CD8-positive, alpha-beta T cell (primary cell): ENCODE measurements at places on chromosomes 4 and X. TPM values are rescaled to one million over a fixed set of nuclear protein-coding genes. Genes with fewer than 3 reads are reported as not detected.

DNA sequence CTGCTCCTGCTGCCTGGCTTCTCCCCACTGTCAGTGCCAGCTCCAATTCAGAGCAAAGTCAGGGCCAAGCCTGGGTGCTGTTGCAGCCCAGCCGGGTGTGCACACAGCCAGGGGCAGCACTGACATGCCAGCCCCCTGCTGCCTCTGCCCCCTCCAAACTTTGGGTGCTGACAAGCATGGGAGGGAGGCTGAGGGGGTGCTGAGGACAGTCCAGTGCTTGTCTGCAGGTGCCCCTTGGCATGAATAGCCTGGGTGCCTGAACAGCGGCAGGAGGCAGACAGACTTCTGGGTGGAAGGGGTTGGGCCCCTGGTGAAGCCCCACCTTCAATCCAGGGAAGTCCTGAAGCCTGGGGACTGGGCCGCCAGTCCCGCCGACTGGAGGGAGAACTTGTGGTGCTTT is 31.2 kb upstream of the PAGE1 start:
- no peak for DNase-seq

- DNase-seq, result no peak
These were observed 66.4 kb upstream of the GPR174 start for GRCh38 chrX:79078114-79078513.

Gene BANK1
- 1.1 TPM for total RNA-seq

Gene KLKB1
- 0.35 TPM for total RNA-seq

Gene OPRPN
- total RNA-seq, result not detected

DNA sequence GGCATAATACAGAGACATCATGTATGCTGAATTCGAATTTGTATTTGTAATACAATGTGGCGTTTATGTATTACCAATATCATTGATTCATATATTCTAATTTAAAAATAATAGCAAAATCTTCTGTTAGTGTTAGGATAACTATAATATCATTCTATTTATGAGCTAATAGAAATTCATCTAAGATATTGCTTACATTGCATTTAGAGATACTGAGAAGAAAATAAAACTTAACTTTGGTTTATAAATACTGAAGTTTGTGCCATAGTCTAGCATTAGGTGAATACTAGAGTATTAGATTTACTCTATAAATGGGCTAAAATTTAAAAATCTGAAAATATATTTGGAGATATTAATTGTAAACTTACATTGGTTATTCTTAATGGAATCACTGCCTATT is 1590.6 kb downstream of the PCDH18 start:
- DNase-seq, result no peak

GRCh38 chr4:98448908-98449307 is 187.7 kb downstream of the RAP1GDS1 start:
- peak; percentile 59 for DNase-seq

- DNase-seq, result no peak
These were observed 88.3 kb downstream of the SLC34A2 start for GRCh38 chr4:25743971-25744370.

DNA sequence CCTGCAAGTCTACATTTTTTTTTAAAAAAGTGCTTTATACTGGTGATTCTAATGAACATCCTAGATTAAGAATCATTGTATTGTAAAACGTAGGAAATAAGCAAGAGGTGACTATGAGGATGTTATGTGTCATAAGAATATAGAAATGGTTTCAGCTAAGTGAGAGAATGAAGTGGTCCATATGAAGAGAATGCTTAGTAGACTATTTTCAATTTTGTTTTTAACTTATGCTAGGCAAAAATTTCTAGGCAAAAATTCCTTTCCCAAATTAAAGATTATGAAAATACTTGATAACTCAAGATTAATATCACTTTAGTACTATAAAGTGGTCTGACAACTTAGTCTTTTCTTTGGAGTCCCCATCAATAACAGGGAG is 825 bp downstream of the DYNLT3 start:
- DNase-seq, result no peak

DNA sequence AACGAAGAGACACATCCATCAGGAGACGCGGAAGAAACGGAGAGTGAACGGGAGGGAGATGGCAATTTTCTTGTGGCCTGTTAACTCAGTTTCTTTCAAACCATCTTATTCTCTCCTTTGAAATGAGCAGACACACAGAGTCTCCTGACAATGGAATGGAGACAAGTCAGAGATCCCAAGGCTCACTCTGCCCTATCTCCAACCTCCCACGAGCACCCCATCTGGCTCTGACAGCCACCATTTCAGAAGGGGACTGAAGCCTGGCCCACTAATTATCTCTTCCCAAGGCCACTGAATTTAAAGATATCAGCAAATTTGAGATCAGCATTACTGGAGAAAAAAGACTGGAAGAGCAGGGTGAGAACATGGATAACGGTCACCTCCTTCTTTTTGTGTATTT is 215.6 kb downstream of the DHX15 start:
- no peak for DNase-seq

DNA sequence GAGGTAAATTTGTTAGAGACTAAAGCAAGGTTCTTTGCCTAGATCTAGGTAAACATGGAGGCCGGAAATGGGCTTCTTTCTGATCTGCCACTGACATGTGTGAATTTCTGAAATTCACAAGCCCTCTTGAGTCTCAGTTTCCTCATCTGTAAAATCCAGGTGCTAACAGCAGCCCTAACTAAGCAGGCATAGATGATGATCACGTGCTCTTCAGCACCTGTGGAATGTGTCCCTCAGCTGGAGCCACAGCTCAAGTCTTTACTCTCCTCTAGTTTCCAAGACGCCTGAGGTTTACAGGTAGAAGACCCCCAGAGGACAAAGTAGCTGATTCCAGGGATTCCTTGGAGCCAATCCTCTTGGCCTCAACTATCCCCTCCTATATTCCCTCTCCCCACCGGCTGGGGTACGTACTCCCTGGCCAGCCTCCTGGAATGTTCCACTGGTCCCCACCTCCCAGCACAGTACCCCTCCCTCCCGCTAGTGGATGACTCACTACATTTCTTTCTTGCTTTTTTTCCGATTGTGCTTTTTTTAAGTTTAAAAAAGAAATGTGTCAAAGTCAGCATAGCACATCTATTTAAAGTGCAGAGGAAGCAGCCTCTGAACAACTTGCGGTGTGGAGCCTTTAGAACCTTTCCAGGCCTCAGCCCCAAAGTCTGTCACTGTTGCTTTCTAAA is 98.4 kb downstream of the PHKA2 start:
- DNase-seq, result peak; percentile 2

Gene RTL9
- not detected for total RNA-seq

Gene TRMT10A
- total RNA-seq, result 1.5 TPM

Gene POU4F2
- not detected for total RNA-seq

Gene SMIM31
- total RNA-seq, result not detected

GRCh38 chr4:52111995-52112394 is 60.9 kb downstream of the SPATA18 start:
- no peak for DNase-seq

GRCh38 chr4:115229873-115230272 is 116.5 kb upstream of the NDST4 start:
- DNase-seq, result no peak

- DNase-seq, result no peak
These were observed 27.6 kb downstream of the ADGRG2 start for GRCh38 chrX:19094654-19095053.

DNA sequence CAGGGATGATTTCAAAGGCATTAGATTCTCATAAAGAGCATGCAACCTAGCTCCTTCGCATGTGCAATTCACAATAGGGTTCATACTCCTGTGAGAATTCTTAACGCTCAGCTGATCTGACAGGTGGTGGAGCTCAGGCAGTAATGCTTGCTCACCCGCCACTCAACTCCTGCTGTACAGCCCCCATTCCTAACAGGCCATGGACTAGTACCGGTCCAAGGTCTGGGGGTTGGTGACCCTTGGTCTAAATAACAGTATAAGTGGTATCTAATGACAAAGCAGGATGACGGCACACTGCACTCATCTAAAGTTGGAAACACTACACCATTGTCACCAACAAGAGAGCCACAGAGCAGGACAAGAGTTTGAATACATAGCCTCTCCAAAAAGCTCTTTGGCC is 28.5 kb downstream of the ADGRA3 start:
- no peak for DNase-seq

Gene UNC5C
- not detected for total RNA-seq

Gene PLS3
- total RNA-seq, result not detected

Gene PHKA2
- total RNA-seq, result 26.2 TPM

- no peak for DNase-seq
These were observed 1958.6 kb downstream of the C4orf33 start for GRCh38 chr4:131054489-131055019.

Gene POLR2B
- 78.4 TPM for total RNA-seq

- no peak for DNase-seq
These were observed 45.3 kb downstream of the SHOX start for GRCh38 chrX:675955-676295.

- DNase-seq, result no peak
These were observed 16.5 kb downstream of the ENPP6 start for GRCh38 chr4:184201179-184201578.

Gene KCND1
- total RNA-seq, result 3.0 TPM

DNA sequence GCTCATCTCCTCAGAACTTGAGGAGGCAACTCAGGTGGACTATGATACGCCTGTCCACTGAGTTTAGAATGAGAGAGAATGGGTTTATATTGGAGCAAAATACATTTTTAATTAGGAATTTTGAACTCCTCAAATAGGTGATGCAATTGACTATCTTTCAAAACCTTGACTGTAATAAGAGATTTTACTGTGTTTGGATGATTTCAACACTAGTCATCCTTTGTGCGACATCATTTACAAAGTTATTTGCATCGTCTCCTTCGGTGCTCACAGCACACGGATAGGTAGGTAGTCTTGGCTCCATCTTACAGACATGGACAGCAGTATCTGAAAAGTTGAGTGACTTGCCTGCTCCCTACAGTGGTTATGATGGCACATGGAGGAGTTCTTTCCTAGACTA is 67.0 kb downstream of the AASDH start:
- no peak for DNase-seq

DNA sequence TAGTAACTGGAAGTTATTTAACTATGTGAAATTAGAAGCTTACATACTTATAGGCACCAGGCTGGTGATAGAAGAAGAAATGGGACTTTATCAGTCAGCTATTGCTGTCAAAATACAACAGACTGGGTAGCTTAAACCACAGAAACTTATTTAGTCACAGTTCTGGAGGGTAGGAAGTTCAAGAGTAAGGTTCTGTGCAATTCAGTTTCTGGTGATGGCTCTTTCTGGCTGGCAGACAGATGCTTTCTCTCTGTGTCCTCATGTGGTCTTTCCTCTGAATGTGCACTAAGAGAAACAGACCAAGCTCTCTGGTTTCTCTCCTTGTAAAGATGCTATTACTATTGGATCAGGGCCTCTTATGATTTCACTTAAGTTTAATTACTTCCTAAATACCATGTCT is 92.1 kb upstream of the ANKRD50 start:
- no peak for DNase-seq

GRCh38 chrX:133390676-133391075 is 24.6 kb downstream of the GPC4 start:
- DNase-seq, result no peak

GRCh38 chr4:90118527-90119195 is 8.5 kb upstream of the CCSER1 start:
- no peak for DNase-seq

- no peak for DNase-seq
These were observed 19.2 kb upstream of the FAAH2 start for GRCh38 chrX:57267308-57267707.

DNA sequence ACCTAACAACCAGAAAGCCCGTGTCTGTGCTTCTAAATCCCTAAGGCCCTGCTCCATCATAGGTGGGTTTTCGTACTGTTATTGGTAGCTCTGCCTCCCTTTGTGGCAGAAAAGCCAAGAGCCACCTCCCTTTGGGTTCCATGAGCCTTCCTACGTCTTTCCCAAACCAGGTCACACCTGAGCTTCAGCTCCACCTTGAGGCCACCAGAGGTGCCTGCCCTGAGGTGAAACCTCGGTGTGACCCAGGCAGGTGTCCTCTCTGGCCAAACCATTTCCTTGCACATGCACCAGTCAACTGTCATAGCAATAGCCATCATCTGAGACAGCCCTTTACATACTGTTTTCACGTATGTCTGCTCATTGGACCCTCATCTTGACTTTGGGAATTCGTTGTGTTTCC is 188.0 kb upstream of the RBPJ start:
- no peak for DNase-seq

GRCh38 chr4:94448815-94449375 is 2.8 kb upstream of the PDLIM5 start:
- no peak for DNase-seq

GRCh38 chr4:174763454-174764104 is 65.5 kb downstream of the GLRA3 start:
- no peak for DNase-seq

DNA sequence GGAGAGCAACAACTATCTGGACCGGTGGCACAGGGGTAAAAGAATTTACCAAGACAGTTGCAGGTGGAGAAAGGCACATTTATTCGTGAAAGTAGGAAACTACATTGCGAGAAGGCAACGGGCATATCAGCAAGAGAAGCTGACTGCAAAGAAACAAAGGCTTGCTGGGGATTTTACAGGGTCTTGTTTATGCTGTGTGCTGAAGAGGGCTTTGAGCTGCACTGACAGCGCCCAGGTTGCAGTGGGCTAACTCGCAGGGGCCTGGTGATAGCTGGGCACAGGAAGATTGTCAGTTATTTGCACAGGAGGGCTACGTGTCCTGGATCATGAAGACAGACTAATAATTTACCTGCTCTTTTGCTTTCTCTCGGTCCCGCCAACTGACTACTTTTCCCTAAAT is 10.7 kb downstream of the TLR3 start:
- no peak for DNase-seq

Gene CYLC1
- total RNA-seq, result not detected

DNA sequence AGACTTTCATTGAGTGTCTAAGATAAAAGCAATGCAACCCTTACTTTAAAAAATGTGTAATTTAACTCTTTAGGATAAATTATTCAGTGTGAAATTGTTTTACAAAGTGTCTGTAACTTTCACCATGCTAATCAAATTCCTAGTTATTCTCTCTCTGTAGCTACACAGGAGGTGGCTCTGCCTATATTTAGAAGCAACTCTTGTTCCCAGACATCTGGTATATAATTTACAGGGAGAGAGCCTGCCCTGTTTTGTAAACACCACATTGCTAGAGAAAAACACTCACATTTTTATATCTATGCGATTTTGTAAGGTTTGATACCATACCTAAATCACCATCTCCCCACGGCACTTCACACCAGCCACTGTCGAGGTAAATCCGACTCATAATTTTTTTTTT is 35.5 kb upstream of the SPATA4 start:
- no peak for DNase-seq

DNA sequence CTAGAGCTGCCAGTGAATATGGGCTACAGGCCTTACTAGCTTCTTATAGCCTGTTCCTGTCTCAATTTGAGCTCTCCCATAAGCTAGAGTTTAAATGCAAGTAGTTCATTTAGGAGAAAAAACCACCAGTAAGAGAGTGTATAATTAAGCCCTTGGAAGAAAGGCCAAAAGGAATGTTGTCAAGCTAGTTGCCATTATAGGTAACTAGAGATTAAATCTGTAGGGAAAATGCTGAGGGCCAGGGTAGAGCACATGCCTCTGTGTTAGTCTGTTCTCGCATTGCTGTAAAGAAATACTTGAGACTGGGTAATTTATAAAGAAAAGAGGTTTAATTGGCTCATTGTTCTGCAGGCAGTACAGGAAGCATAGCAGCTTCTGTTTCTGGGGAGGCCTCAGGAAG is 410.2 kb downstream of the MID1IP1 start:
- no peak for DNase-seq

GRCh38 chrX:116232833-116233232 is 62.3 kb downstream of the AGTR2 start:
- no peak for DNase-seq
